ENCODE measurements at places on chromosomes 6 and 20.
A peak's percentile ranks its signal among the peaks of the same experiment; 100 is the strongest.

DNA sequence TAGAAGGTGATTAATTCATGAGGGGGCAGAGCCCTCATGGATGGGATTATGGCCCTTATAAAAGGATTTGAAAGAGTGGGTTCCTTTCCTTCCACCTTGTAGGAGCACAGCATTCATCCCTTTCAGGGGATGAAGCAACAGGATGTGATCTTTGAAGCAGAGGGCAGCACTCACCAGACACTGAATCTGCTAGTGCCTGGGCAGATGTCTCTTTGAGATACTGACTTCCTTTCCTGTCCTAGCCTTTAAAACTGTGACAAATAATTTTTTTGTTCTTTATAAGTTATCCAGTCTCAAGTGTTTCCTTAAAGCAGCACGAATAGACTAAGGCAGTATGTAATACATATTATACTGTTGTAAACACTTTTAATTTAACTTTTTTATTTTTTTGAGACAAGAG lies 538.6 kb upstream of the RNF217 start:
- DNase-seq, result no peak

DNA sequence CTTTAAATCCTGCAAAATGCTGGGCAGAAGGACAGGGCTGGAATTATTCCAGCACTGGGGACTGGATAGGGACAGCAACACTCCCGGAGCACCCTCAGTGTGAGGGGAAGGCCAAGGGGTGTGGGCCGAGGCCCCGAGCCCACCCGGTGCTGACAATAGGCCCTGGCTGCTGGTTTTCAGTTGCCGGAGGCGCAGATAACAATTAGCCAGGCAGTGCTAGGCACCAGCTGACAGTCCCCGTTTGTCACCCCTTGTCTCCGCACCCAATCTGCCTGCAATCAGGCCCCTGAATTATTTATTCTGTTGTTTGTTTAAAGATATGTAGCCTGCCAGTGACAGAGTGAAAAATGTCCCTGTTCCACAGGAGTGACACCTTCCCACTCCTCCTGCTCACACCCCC lies 120.0 kb downstream of the GRM4 start:
- DNase-seq, result no peak

GRCh38 chr6:34585108-34585507 lies 29.0 kb upstream of the SPDEF start:
- DNase-seq, result no peak

GRCh38 chr6:42007286-42008137 lies 42.8 kb upstream of the TAF8 start:
- no peak for DNase-seq

- no peak for DNase-seq
These were observed 81.0 kb upstream of the SNX9 start for GRCh38 chr6:157741948-157742556.

DNA sequence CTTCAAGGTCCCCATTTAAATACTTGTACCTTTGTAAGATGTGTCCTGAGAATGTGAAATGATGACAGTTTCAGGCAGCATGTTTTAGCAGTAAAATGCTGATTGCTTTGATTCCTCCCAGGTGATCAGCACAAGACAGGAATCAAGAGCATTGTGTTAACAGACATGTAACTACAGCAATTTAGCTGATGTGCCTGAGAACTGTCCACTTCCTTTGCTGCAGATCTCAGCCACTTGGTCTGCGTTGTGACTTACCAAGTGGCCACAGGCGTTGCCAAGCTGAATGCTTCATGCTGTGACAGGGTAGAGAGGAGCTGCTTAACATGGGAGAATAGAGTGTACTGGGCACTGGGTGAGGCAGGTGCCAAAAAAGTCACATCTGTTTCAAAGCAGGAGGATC lies 767.0 kb upstream of the POU3F2 start:
- DNase-seq, result no peak

- DNase-seq, result no peak
These were observed 291.1 kb downstream of the ADGRG6 start for GRCh38 chr6:142592876-142593275.

DNA sequence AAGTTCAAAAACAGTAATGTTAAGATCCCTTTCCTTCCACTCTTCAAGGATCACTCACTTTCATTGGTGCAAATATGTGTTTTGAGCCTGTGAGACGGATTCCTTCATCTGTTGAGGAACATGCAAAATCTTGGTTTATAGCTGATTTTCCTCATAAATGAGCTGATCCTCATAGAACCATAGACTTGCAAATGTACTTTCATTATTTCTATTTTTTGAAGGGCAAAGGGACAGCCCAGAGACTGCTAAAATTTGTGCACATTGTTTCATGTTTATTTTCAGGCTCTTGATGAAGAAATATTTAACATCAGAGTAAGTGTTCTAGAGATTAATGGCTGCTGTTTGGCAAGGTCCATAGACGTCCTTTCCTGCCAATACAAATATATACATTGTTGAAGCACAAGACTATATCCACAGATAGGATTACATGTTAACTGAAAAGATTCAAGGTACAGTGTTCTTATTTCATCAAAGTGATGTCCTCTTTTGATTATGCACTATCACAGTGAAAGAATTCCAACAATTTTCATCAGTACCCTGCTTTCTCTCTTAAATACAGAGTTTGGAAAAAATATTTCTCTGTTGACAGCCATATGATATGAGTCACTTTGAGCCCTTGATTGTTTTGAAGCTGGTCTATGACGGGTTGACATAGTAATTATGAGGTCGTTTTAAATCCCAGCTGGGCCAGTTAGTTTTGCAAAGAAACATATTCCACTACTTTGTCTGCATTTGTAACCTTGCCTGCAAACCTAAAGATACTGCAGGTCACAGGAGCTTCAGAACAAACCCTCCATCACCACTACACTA lies 95.7 kb downstream of the FILIP1 start:
- no peak for DNase-seq

DNA sequence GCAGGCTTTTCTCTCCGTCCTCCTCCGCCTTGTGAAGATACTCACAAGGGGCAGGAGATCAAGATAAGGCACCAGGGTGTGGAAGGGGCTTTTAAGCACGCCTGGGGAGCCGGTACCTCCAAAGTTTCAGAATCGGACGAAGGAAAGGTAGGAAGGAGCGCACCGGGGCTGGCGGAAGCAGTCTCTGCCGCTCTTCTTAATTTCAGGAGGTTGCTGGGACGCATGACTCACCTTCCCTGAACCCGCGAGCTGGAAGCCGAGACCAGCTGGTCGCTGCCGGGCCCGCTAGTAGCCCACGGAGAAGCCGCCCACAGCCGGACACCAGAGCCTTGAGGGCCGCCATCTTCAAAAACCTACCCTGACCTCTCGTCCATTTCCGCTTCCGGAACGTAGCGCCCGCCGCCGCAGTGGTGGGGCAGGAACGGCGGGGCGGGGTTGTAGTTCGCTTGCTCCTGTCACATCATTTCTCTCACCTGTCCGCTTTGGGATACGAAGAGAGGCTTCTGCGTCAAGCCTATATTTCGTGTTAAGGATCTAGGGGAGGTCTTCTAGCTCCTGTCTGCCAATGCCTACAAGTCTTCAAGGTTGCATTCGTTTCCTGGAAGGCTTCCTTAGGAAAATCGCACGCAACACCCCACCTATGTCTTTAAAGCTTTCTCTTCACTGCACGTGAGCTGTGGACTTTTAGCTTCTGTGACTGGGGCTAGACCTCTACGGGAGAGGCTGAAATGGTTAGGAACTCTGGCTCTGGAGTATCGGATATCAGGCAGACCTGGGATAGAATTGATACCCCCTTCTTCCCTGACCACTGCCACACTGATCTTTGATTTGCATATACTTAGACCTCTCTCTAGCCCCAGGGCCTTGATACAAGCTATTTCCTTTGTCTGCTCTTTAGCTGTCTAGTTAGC lies at the start of gene MRPS18A:
MRPS18A (minus strand) TSS at position 355 of the 911 bp plus-strand sequence; CDS start at position 343, 12 bp downstream.
- peak; percentile 93 for DNase-seq

DNA sequence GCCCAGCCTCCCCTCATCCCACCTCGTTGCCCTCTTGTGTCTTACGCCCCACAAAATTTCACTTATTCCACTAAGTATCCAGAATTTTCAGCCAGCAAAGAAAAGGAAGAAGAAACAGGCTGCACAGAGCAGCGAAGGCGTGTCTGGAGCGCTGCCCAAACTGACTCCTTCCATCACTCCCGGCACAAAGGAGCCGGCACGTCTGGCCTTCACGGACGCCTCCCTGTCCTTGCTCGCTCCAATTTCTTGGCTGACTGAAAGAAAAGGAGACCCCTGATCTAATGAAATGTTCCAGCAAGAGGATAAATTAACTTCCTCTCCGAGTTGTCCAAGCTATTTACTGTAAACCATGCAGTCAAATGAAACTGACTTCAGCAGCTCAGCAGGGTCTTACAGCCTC lies 152.3 kb upstream of the CDH4 start:
- peak; percentile 25 for DNase-seq

DNA sequence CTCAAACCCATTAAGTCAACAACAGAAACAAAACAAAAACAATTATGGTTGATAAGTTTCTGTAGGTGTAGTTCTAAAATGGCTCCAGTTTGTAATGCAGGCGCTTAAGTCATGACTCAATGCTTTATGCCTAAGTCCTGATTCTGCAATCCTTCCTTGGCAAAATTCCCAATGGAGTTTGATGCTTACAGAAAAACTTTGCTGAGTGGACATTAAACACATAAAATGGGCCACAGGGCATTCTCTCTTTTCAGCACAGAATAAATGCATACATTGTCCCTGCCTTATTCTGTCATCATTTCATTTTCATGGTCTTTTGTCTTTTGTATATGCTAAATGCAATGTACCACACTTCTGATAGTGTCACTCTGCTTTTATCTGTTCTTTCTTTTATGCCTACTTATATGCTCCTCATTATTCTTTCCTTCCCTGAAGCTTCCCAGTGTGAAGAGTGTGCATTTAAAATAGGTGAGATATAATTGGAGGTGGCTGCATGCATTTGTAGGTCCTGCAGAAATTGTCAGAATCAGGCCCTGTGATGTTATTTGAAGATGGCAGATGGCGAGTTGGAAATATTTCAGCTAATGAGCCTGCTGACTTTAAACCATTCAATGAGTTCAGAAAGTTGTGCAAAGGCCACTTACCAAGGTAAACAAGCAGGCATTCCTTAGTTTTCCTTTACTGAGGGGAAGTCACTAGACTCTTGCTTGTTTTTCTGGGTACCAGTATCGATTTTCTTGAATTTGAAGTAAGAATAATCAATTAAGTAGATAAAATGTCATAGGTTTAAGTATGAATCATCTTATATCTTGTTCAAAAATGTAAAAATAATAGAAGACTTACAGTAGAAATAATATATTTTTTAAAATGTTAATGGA lies 313.1 kb downstream of the TRDN start:
- DNase-seq, result no peak

- no peak for DNase-seq
These were observed 62.9 kb upstream of the MOCS1 start for GRCh38 chr6:39997101-39997635.

DNA sequence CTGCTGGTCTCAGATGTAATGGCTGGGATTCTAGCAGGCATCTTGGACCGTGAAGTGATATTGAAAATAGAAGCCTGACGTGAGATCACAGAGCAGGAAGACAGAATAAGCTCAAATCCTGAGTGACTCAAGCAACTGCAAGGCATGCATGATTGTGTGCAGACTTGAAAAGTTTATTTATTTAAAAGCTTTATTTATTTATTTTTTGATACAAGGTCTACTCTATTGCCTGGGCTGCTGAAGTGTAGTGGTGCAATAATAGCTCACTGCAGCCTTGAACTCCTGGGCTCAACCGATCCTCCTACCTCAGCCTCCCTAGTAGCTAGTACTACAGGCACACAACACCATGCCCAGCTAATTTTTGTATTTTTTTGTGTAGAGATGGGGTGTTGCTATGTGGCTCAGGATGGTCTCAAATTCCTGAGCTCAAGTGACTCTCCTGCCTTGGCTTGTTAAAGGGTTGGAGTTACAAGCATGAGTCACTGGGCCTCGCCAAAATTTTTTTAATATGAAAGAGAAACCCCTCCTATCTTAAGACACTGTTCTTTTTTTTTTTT lies 40.1 kb upstream of the RNF144B start:
- no peak for DNase-seq

GRCh38 chr20:47529840-47530239 lies 28.2 kb downstream of the NCOA3 start:
- DNase-seq, result peak; percentile 50

DNA sequence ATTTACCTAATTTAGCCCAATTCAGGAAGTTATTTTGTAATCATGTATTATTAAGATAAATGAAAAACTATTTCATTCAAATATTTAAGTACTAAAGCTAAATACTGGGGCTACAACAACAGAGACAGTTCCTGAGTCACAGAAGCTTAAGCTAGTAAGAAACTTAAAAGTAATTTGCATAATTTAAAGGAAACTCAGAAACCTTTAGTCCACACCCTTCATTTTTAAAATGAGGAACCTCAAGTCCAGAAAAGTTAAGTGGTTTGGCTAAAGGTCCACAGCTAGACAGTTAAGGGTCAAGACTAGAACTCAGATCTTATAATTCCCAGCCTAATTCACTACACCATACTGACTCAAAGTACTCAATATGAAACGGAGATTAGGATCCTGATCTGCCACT lies 7.2 kb downstream of the LMBRD1 start:
- DNase-seq, result no peak

- DNase-seq, result peak; percentile 73
These were observed 39.8 kb downstream of the SRSF3 start for GRCh38 chr6:36633915-36634314.

- DNase-seq, result peak; percentile 61
These were observed 21.3 kb upstream of the RREB1 start for GRCh38 chr6:7086488-7086887.

DNA sequence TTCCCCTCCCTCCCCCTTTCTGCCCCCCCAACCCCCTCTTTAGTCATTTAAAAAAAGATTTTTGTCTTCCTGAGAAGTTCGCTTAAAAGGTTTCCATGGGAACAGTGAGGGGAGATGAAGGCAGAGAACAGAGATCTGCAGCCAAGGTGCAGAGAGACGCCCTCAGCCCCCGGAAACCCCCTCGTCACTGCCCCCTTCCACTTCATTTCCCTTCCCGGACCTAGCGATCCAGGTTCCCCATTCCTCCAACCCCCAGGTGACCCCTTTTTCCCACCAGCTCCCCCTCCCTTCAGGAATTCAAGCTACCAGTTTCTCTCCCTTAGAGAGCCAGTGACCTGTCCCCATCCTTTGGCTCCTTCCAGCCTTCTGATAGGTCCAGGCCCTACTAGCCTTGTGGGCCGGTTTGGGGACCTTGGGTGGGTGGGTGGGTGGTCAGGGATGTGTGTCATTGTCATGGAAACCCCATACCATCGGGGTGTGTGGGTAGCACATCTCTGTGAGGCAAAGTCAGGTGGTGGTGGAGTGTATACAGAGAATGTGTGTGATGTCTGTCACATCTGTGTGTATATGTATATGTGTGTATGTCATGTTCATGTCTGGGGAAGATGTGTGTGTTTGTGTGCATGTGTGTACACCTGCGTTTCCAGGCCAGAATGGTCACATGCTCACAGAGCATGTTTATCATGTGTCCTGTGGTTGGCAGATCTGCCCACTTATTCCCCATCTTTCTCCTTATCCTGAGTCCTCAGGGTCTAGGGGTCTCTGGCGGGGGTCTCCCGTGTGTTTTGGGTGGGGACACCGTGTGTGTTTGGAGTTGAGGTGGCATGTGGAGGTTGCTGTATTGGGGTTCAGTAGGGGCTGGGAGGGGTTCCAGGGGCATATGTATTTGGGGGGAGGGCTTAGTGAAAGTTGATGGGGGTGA lies 7.0 kb downstream of the SYNGAP1 start:
- DNase-seq, result no peak

GRCh38 chr20:45416917-45417316 lies 976 bp downstream of the PIGT start:
- DNase-seq, result no peak
